ENCODE measurements at places on chromosomes 7 and 10.

DNA sequence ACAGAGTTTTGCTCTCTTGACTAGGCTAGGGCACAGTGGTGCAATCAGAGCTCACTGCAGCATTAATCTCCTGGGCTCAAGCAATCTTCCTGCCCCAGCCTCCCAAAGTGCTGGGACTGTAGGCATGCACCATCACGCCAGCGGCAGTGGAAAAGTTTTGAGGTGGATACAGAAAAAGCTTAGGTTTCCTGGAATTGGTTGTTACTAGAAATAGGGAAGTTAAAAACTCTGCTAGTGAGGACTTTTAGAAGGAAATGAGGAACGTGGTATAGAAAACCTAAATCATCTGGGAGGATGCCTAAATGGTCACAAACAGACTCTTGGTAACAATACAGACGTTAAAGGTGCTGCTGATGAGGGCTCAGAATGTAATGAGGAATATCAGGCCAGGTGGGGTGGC is 10.9 kb upstream of the SNX8 start:
- no peak for DNase-seq

GRCh38 chr10:1368842-1369171 is 312.6 kb downstream of the WDR37 start:
- no peak for DNase-seq

GRCh38 chr10:22635650-22636049 is 78.7 kb downstream of the PIP4K2A start:
- no peak for DNase-seq

DNA sequence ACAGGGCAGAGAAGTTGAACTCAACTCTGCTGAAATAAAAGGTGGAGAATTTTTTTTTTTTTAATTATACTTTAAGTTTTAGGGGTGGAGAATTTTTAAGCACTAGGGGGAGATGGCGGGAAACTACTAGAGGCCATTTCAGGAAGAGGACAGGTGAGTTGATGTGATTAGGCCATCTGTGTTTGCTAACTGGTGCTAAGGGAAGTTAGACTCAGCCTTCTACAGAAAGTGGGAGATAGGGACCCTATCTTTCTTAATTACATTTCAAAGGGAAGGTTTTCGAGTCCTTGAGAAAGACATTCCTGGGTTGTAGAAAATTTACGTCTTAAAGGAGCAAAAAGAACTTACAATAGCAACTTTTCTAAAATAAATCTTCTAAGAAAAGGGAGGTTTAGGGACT is 124.8 kb downstream of the LHFPL3 start:
- no peak for DNase-seq

- DNase-seq = no peak
Observed at GRCh38 chr7:507623-508300, 11.9 kb downstream of the PDGFA start.

GRCh38 chr7:140016540-140016939 is 46.2 kb downstream of the PARP12 start:
- DNase-seq = no peak

DNA sequence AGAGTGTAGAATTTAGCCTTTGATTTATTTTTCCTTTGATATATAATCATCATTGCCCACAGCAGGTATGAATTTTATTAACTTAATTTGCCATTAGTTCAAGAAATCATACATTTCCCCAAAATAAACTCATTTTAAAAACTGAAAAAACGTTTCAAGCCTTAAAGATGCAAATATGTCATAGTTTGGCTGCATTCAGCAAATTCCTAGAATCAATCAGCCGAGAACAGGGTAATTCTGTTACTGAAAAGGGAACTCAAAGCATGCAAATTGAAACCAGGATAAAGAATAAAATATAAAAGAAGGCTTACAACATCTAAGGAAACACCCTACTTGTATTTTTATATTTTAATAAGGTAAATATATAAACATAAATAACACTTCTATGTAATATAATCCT is 233.8 kb upstream of the PRKCQ start:
- DNase-seq = no peak

- no peak for DNase-seq
Observed at GRCh38 chr7:80453699-80454340, 58.0 kb downstream of the GNAT3 start.

DNA sequence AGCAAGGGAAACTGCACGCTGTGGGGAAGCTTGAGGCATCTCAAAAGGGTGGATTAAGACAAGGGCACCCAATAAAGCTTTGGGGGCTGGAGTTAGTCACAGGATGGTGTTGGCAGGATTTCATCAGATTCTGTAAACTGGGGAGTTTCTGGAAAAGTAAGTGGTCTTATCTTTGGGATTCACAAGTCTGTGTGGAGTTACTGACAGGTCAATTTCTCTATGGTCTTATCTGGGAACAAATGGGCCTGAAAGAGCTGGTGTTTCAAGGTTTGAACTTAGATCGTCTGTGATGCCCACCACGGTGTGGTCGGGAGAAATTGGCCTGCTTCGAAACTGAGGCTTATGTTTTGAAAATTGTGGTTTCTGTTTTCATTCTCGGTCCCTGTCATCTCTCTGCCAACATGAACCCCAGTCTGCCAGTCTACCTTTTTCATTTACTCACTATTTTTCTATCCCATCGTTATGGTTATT is 23.8 kb upstream of the AOAH start:
- no peak for DNase-seq

GRCh38 chr7:23966941-23967340 is 256.9 kb downstream of the STK31 start:
- no peak for DNase-seq

- DNase-seq = no peak
Observed at GRCh38 chr7:137867289-137867688, 20.5 kb upstream of the DGKI start.

DNA sequence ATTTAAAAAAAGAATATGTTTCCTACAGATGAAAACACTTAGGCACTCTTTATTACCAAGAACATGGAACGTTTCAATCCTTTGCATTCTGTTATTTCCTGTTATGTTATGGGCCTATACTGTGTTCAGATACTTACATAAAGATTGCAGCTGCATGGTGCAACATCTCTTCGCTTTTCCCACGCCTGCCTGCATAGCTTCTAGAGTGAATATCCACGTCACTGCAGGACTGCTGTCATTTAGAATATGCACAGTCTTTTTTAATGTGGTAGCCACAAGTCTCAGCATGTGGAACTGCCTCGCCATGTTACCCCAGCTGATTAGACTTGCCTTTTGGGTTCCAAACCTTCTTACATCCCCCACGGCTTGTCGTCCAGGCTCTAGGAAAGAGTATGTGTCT is 69.6 kb upstream of the GATA3 start:
- no peak for DNase-seq

- DNase-seq = no peak
Observed at GRCh38 chr10:16386855-16387254, 50.0 kb upstream of the PTER start.

- DNase-seq = no peak
Observed at GRCh38 chr7:88155756-88156155, 64.1 kb downstream of the SRI start.

DNA sequence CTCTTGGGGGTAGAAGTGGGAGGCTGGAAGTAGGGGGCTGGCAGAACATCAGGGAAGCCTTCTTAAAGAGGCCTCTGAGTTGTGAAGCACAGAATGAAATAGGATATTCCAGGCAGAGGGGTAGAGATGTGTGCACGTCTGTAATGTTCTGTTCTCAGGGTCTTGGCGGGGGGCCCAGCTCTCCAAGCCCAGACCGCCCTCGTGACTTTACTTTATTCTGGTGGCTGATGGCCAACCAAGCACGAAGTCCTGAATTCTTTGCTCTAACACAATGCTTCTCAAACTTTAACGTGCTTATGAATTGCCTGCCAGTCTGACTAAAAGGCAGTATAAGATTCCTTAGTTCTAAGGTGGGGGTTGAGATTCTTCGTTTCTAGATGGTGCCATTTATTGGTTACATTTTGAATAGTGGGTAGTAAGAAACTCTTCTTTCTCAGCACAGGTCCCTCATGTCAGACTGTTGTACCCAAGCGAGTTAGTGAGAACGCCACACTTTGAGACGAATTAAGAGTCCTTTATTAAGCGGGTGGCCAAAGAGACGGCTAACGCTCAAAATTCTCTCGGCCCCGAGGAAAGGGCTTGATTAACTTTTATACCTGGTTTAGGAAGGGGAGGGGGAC is 8.2 kb downstream of the PRXL2A start:
- no peak for DNase-seq

- DNase-seq = no peak
Observed at GRCh38 chr10:43114088-43114742, 24.0 kb upstream of the CSGALNACT2 start.

GRCh38 chr7:73685311-73685710 is 1.9 kb downstream of the BUD23 start:
- DNase-seq = no peak

GRCh38 chr10:71756311-71757191 is 16.8 kb downstream of the VSIR start:
- DNase-seq = no peak

- no peak for DNase-seq
Observed at GRCh38 chr7:33185786-33186185, 56.4 kb downstream of the BBS9 start.

DNA sequence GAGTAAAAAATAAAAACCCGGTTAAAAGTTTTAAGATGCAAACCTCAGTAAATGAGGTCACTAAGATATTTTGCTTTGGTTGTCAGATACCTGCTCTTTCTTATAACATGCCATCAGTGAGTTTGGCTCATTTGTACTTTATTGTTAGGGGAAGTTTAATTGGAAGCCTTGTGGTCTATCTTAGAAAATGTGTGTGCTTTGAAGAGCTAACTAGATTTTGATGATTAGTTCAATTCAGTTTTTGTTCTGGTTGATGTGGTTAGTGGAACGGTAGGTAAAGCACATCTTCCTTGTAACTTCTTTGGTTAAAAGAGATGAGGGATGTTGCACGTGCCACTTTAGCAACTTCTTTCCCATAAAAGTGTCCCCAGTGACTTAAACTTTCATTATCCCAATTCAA is 353.4 kb upstream of the GALNT17 start:
- DNase-seq = no peak

- no peak for DNase-seq
Observed at GRCh38 chr7:1095621-1096155, 7.8 kb downstream of the GPER1 start.

DNA sequence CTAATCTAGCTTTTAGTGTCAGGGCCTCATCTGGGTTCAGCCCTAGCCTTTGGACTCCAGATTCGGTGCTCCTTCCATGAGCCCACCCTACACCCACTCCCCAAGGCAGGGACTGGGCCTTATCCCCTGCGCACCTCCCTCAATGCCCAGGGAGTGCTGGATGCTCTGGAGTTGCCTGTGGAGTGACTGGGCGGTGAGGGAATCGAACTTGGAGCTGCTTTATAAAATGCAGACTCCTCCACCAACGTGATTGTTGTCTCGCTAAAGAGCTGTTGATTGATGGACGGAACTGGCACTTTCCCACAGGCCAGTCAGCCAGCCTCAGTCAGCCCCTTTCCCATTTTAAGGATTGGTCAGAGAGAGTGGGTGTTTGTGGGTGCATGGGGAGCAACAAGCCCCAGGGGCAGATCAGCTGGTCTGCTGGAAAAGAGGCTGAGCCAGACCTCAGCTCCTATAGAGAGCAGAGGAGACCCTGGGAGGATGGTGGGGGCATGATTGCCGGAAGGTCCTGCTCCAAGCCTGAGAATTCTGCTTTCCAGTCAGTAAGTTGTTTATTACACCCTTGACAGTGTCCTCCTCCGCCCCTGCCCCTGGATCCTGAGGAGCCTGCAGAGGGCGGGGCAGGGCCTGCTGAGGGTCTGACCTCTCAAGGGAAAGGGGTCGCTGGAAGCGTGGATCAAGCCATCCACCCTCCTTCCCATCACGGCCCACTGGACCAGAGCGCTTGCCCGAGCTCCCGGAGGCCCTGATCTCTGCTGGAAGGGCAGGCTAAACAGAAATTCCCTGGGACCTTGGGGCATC is 16.7 kb downstream of the UNC5B start:
- no peak for DNase-seq

- no peak for DNase-seq
Observed at GRCh38 chr7:12583176-12583575, 12.7 kb downstream of the SCIN start.
